Sigmoid colon (tissue), 7 donors: ENCODE measurements at places on chromosomes 11 and 22. TPM values are rescaled to one million over a fixed set of nuclear protein-coding genes. Genes with fewer than 3 reads are reported as not detected.

DNA sequence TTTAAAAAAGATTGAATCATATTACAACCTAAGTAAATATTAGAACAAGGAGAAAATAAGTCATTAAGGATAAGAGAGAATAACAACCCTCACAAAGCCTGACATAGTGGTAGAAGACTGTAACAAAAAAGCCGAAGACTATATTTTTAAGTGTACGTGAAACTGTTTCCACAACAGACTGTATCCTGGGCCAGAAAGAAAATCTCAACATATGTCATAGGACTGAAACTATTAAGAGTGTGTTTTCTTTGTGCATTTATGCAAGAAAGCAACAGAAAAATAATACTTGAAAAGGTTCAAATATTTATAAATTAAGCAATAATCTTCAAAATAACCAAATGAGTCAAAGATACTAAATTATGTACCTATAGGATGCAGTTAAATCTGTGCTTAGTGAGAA is 309.8 kb downstream of the CASP12 start:
- DNase-seq = no peak

DNA sequence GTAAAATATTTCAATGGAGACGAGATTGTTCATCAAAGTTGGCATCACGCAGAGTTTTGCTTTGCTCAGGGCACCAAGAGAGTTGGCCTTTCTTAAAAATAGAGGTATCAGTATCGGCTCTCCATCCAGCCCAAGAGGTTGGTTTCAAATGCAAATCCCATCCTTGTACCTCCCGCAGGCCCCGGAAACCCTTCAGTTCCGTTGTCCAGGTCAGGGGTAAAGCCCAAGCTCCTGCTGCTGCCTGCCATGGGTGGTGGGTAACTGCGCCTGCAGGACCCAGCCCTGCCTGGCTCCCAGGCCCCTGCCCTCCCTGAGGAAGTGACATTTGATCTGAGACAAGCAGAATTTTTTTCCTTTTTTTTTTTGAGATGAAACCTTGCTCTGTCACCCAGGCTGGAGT is 49.3 kb upstream of the RTL6 start:
- DNase-seq = no peak

DNA sequence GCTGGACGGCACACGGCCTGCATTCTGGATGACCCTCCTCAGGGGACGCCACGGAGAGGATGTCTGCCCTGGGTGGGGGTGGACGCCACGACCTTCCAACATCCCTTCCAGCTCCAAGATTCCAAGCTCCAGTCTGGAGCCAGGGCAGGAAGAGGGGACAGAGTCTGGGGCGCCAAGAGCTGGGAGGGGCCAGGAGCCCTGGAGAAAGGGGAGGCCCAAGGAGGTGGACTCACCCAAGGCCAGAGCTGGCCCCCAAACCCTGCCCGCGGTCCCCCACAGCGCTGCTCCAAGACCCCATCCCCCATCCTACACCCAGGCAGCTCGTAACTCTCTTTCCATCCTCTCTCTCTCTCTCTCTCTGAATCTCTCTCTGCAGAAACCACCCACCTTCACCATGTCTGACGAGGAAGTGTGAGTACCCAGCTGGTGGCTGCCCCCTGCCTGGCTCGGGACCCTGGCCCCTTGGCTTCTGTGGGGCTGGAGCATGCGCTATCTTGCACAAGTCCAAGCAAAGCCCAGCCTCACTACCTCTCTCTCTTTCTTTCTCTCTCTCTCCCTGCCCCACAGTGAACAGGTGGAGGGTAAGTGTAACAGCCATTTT is 3.1 kb downstream of the TNNT3 start:
- DNase-seq = no peak

The PIWIL4 gene
- total RNA-seq = 5.0 TPM

The ATP6V1E1 gene
- total RNA-seq = 160 TPM

GRCh38 chr11:117766576-117766975 is 30.4 kb downstream of the DSCAML1 start:
- no peak for DNase-seq

DNA sequence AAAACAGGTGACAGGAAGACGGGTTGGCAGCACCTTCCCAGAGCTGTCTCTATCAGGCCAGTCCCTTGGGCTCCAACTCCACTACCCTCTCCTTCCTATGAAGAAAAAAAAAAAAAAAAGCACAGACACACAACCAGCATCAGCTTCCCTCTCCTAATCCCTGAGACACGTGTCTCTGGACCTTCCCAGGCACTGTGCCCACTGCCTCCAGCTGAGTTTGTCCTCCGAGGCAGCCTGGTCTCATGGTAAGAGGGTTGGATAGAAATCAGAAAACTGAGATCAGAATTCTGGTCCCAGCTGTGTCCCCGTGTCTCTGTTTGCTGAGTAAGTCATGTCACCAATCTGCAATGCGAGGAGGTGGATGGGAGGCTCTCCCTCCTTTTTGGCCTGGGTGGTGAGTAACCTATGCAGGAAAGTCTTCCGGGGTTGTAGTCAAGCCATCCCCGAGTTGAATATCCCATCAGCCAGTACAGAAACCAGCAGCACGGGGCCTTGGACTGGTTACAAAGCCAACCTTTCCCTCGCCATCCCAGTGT is 193.7 kb upstream of the TBCEL start:
- DNase-seq = no peak

GRCh38 chr22:49412236-49412635 is 415.4 kb downstream of the BRD1 start:
- DNase-seq = no peak

The OR8D1 gene
- total RNA-seq = not detected

DNA sequence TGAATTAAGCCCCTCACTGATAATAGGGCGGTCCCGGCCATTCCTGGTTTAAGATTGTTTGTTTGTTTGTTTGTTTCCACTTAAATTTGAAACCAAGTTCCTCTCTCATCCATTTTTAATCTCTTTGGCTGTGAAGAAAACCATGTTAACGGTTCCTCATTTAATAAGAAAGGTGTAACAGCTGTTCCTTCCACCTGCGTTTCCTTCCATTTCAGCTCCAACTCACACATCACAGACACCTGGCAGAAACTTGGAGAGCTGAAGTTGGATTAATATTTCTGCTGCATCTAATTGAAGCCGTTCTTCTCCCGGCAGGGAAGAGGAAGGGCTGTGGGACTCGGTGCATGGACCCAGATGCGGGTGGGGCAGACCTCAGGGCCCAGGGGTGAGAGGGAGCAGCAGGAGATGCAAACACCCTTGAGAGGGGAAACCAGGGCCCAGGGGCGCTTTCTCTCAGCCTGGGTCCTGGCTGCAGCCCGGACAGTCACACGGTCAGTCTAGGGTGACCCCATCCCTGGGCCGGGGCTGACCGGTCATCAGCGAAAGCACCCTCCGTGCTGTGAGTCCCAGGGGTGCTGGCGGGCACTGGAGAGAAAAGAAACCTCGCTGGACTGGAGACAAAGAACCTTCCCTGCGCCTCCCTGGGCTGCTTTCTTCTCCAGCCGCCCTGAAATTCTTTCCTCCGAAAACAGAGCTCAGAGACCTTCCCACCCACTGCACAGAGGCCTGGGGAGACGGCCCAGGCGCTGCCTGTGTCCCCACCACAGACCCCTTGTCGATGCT is 242.0 kb downstream of the BRD1 start:
- peak; percentile 37 for DNase-seq

DNA sequence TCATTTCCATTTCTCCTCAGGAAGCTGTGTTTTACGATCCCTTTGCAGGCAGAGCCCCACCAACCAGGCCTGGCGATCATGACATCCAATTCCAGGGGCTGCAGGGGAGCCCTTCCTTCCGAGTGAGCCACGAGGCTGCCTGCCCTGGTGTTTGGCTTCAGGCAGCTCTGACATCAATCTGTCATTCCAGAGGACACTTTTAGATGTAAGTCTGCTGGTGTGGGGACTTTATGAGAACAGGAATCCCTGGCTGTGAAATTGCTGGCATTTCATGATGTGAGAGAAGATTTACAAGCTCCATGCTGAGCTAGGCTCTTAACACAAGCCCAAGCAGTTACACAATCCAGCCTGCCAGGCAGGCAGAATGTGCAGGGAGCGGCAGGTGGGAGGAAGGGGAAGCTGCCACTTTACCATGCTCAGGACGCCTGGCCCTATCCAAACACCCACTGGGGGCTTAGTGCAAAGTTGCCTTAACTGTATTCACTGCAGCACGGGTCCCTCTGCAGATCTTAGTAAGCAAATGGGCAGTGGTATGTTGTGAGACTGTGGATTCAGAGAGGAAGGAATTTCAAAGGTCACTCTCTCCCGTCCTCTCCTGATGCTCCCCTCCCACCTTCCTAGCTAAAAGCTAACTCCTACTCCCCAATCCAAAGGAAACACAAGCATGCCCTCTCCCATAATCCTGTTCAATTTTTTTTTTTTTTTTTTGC is 43.4 kb upstream of the MICAL2 start:
- peak; percentile 87 for DNase-seq

The SCARF2 gene
- total RNA-seq = 10.2 TPM

The CD6 gene
- 0.81 TPM for total RNA-seq

DNA sequence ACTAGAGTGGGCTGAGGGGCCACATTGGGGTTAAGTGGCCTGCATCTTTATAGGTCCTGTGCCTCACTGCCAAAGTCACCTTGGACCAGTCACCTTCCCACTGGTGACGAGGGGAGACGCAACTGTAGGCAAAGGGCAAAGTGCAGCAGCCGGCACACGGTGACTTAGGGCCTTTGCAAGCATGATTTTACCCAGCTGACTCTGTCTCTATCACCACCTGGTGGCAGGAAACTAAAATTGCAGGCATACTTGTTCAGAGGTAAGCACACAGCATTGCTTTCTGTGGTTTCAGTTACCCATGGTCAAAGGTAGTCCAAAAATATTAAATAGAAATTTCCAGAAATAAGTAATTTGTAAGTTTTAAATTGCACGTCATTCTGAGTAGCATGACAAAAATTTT is 1164.4 kb downstream of the BRD1 start:
- DNase-seq = no peak

The POGLUT3 gene
- total RNA-seq = 24.3 TPM

GRCh38 chr11:69167916-69168691 is 12.4 kb downstream of the SMIM38 start:
- no peak for DNase-seq

The RFPL2 gene
- not detected for total RNA-seq
